ENCODE measurements at places on chromosomes 12 and 14. TPM values are rescaled to one million over a fixed set of nuclear protein-coding genes. Genes with fewer than 3 reads are reported as not detected.

GRCh38 chr12:121190523-121191031 is 19.4 kb upstream of the P2RX4 start:
- H3K36me3 ChIP-seq: no peaks in the 10 kb centered on the region
- DNase-seq: peak; percentile 82
- peaks cover 18% of the 10 kb centered on the region for H3K4me1 ChIP-seq
- H3K4me3 ChIP-seq: no peak overlapping the region

Gene ITGA7
- total RNA-seq: 130 TPM

DNA sequence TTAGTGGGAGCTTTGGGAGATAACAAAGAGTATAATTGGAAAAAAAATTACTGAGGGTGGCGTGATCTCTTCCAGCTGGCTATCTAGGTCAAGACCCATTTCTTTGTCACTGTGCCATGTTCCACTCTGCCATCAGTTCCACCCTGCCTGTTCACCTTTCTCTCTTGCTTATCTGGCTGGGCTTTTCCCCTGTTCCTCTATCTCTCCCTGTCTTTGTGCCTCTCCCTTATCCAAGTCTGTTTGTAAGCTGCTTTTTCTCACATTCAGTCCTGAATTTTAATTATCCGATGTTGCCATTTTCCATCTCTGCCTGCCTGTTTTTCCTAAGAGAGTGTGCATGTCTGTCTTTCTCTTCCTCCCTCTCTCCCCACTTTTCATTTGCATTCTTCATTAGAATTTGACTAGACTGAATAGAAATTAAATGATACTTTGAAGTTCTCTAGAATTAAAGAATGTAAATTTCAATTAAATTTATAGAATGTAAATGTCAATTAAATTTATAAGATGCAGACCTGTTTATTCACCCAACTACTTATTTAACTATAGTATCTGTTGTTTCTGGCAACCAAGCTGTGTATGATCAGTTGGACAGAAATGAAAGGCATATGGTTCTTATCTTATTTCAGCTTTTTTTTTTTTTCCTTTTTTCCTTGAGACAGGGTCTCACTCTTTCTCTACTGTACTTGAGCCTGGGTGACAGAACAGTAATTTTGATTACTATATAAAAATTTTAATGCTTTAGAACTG is 40.9 kb upstream of the A2ML1 start:
- H3K36me3 ChIP-seq: no peaks in the 10 kb centered on the region
- DNase-seq: no peak
- no peak overlapping the region for H3K27ac ChIP-seq

GRCh38 chr14:75747899-75748298 is 86.9 kb downstream of the TTLL5 start:
- no peaks in the 10 kb centered on the region for H3K27me3 ChIP-seq
- peaks cover 2% of the 10 kb centered on the region for H3K4me1 ChIP-seq
- H3K4me3 ChIP-seq: no peak overlapping the region
- no peak overlapping the region for H3K27ac ChIP-seq
- no peak for DNase-seq
- H3K36me3 ChIP-seq: no peaks in the 10 kb centered on the region

- no peaks in the 10 kb centered on the region for H3K36me3 ChIP-seq
- H3K4me3 ChIP-seq: no peak overlapping the region
- no peak overlapping the region for H3K27ac ChIP-seq
- no peaks in the 10 kb centered on the region for H3K27me3 ChIP-seq
- peak; percentile 37 for DNase-seq
Measured at GRCh38 chr14:32764131-32764530, 174.5 kb upstream of the NPAS3 start.

DNA sequence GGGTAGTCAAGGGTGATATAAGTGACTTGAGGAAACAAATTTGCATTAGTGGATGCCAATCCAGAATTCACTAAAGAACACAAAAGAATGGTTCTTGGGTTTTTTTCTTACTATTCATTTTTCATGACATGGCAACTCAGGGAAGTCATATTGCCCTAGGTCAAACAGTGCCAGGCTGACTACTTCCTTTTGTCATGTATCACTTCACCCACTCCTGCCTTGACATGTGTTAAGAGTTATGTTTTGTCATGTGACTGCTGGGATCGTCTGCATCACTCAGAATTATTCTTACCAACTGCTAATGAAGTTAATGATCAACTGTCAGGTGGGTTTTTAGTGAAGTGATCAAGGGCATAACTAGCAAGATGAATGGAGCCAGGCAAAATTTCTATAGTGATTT is 74.2 kb downstream of the PRORP start:
- peak overlapping the region; percentile 90 for H3K27ac ChIP-seq
- no peaks in the 10 kb centered on the region for H3K36me3 ChIP-seq
- no peak for DNase-seq
- no peaks in the 10 kb centered on the region for H3K27me3 ChIP-seq
- H3K4me1 ChIP-seq: peaks cover 6% of the 10 kb centered on the region

Gene DCP1B
- 11.3 TPM for total RNA-seq

GRCh38 chr12:31687101-31687527 is 27.6 kb downstream of the ETFBKMT start:
- H3K36me3 ChIP-seq: no peaks in the 10 kb centered on the region
- DNase-seq: no peak
- no peaks in the 10 kb centered on the region for H3K4me1 ChIP-seq
- H3K27me3 ChIP-seq: no peaks in the 10 kb centered on the region
- no peak overlapping the region for H3K4me3 ChIP-seq

- H3K36me3 ChIP-seq: no peaks in the 10 kb centered on the region
- DNase-seq: peak; percentile 58
- H3K4me1 ChIP-seq: no peaks in the 10 kb centered on the region
- no peak overlapping the region for H3K27ac ChIP-seq
Measured at GRCh38 chr12:88658009-88658408, 77.7 kb upstream of the KITLG start.

GRCh38 chr12:1800401-1801302 is 19.7 kb upstream of the LRTM2 start:
- no peak overlapping the region for H3K4me3 ChIP-seq
- H3K27ac ChIP-seq: no peak overlapping the region
- H3K4me1 ChIP-seq: peaks cover 17% of the 10 kb centered on the region
- no peaks in the 10 kb centered on the region for H3K27me3 ChIP-seq

DNA sequence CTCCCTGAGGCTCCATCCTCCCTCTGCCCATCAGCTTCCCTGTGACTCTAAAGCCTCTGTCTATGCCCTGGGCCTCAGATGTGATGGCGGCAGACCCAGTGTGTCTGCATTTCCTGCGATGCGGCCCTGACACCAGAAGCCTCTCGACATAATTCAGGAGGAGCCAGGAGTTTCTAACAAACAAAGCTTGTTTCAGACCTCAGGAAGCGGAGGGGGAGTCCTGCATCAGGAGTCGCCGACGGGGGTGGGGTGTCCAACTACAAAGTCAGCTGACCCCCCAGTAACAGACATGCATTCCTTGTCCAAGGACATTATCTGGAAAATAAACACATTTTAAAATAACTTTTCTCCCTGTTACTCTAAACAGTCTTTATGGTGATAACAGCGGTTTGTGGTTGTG is 167.5 kb downstream of the DPF3 start:
- no peaks in the 10 kb centered on the region for H3K27me3 ChIP-seq
- H3K4me1 ChIP-seq: peaks cover 6% of the 10 kb centered on the region
- H3K27ac ChIP-seq: no peak overlapping the region
- DNase-seq: peak; percentile 52
- peaks cover 7% of the 10 kb centered on the region for H3K36me3 ChIP-seq

Gene METTL25
- total RNA-seq: 9.5 TPM

DNA sequence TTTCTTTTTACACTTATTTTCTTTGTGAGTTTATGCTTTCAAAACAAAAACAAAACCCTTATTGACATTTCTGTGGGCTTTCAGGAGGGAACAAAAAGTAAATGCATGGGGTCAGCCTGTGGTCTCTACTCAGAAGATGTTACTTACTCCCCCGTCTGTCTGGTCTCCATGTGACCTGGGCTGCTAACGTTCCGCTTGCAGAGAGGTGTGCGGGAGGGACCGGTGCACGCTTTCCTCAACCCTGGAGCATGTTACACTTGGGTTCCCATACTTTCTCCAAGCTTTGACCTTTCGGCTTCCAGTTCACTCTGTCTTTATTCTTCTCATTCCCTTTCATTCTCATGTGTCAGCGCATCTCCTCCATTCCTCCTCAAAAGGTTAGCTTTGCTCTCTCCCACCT is 36.5 kb downstream of the ZC3H14 start:
- H3K27ac ChIP-seq: no peak overlapping the region
- H3K36me3 ChIP-seq: peaks cover 9% of the 10 kb centered on the region
- no peaks in the 10 kb centered on the region for H3K4me1 ChIP-seq
- no peak for DNase-seq
- no peaks in the 10 kb centered on the region for H3K27me3 ChIP-seq
- H3K4me3 ChIP-seq: no peak overlapping the region

DNA sequence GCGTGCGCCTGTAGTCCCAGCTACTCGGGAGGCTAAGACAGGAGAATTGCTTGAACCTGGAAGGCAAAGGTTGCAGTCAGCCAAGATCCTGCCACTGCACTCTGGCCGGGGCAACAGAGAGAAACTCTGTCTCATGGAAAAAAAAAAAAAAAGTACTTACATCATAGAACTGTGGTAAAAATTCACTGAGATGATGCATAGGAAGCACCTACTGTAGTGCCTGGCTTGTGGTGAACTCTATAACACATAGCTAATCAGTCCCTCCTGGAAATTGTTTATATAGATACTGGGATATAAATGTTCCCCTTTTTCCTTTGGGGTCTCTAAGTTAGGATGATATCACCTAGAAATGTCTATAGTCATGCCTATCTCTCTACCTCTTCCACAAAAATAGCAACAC is 89.7 kb upstream of the CPM start:
- H3K36me3 ChIP-seq: no peaks in the 10 kb centered on the region
- no peak for DNase-seq
- no peak overlapping the region for H3K4me3 ChIP-seq
- no peak overlapping the region for H3K27ac ChIP-seq
- H3K4me1 ChIP-seq: no peaks in the 10 kb centered on the region

DNA sequence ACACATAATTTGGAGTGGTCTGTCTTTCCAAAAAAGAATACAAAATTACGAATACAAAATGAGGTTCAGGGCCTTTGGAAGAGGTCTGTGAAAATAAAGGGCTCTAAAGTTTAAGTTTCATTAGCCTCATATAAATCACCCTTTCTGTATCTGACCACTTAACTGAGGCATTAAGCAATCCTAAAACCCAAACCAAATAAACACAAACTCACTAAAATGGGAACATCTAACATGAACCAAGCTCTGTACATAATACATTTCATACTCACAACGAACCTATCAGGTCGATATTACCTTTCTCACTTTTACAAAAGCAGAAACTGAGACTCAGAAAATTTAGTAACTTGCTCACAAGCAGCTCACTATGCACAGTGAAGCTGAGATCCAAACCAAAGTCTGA is 1.1 kb upstream of the CCDC196 start:
- no peak for DNase-seq
- no peaks in the 10 kb centered on the region for H3K4me1 ChIP-seq
- H3K27ac ChIP-seq: no peak overlapping the region
- no peak overlapping the region for H3K4me3 ChIP-seq
- no peaks in the 10 kb centered on the region for H3K36me3 ChIP-seq

Gene EID3
- total RNA-seq: 18.0 TPM

DNA sequence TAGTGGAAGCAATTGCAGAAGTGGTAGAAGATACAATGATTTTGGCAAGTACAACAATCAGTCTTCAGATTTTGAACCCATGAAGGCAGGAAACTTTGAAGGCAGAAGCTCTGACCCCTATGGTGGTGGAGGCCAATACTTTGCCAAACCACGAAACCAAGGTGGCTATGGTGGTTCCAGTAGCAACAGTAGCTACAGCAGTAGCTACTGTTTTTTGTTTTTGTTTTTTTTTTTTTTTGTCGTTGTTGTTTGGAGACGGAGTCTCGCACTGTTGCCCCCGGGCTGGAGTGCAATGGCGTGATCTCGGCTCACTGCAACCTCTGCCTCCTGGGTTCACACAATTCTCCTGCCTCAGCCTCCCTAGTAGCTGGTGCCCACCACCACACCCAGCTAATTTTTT is 47.4 kb downstream of the IFNG-AS1 start:
- no peak overlapping the region for H3K27ac ChIP-seq
- no peaks in the 10 kb centered on the region for H3K27me3 ChIP-seq
- H3K4me1 ChIP-seq: no peaks in the 10 kb centered on the region
- H3K36me3 ChIP-seq: no peaks in the 10 kb centered on the region
- no peak overlapping the region for H3K4me3 ChIP-seq
- no peak for DNase-seq

- H3K36me3 ChIP-seq: no peaks in the 10 kb centered on the region
- no peaks in the 10 kb centered on the region for H3K27me3 ChIP-seq
- DNase-seq: no peak
- H3K4me3 ChIP-seq: no peak overlapping the region
- H3K27ac ChIP-seq: no peak overlapping the region
Measured at GRCh38 chr14:99545586-99545985, 58.4 kb downstream of the CCDC85C start.

Measured in fibroblast of lung (primary cell).